ENCODE measurements at places on chromosomes 11 and 22. TPM values are rescaled to one million over a fixed set of nuclear protein-coding genes. Genes with fewer than 3 reads are reported as not detected.

Gene UPK3A
- total RNA-seq: 0.40 TPM

DNA sequence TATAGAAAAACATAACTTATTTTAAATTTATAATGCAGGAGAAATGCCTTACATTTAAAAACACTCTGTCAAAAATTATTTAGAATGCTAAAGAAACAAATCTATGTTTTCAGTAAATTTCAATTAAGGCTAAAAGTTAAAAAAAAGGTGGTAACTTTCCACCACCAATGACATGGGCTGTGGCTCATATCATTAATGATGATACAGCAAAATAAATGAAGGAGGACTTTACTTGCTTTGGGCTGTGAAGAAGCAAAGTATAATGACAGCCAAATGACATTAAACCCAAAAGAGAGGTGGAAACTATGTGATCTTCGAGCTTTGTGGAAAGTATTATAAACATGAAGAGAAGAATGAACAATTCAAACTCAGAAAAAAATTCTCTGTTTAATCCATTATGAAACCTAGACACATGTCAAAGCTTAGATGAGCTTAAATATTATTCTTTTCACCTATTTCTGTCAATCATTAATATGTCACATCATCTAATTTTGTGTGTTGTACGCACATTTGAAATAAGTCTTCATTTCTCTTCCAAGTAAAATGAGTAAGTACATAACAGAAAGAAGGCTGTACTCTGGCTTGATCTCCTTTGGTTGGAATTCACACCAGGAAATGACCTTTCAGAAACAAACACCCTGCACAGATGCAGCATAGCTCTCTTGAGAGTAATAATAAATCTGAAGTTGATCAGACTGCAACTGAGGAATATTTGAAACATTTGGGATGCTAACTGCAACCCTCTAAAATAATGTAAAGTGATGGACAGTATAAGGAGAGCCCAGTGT lies 265.8 kb downstream of the TTC28 start:
- DNase-seq: no peak

Gene PPARA
- total RNA-seq: 51.3 TPM

DNA sequence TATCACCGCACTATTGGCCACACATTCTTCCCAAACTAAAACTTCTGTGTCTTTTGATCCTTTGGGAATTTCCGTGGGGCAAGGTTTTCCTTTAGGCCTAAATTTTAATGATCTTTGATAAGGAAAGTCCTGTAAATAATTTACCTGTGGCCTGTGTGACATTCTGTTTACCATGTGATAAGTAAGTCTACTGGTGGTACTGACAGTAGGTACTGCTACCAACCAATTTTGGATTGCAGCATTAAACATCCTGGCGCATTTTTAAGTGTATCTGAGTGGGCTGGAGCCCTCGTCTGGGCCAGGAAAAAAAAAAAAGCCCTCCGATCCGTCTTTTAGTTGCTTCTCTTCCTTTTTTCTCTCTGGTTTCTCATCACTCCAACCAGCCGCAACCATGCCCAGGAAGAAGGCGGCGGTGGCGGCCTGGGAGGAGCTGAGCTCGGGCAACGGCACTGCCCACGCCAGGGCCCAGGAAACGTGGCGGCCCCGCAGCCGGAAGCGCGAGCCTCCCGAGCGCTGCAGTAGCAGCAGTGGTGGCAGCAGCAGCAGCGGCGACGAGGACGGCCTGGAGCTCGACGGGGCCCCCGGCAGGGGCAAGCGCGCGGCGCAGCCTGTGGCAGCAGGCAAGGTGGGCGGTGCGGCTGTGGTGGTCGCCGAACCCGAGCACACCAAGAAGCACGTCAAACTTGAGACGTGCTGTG lies 33.6 kb downstream of the ASRGL1 start:
- DNase-seq: no peak

DNA sequence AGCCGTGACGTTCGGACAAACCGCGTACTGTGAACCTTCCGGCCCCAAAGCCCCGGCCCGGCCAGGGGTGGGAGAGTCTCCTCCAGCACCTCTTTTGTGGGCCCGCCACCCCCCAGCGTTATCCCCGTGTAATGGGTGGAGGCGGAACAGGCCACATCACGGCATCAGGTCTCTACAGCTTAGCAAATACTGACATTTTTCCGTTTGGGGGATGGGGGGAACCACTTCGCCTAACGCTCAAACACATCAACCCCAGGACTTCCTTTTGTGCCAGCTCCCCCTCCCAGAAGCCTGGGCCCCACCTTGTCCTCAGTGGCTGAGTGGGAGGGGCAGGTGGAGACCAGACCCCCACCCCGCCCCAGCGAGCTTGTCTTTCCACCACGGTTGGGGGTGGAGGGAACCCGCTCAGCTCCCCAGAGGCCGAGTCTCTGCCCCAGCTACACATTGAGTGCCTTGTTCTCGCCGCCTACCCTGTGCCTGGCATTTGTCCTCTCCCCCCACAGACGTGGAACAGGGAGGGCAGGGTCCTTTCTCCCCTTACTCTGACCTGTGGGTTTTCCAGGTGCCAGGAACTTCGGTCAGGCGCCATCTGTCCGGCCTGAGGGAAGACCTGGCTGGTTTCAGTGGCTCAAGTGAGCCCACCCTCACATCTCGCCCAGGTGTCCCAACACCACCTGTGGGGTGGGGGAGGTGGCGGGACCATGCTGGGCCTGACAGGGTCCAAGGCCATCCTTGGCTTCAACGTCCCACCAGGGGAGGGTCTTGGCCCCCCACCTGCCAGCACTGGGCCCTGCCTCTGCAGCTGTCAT lies 29.6 kb downstream of the SBF1 start:
- DNase-seq: no peak

Measured in mucosa of gallbladder (tissue), 1 donor.